ENCODE measurements at places on chromosomes 16 and 17. TPM values are rescaled to one million over a fixed set of nuclear protein-coding genes. Genes with fewer than 3 reads are reported as not detected.

- H3K27me3 ChIP-seq, result no peaks in the 10 kb centered on the region
- H3K36me3 ChIP-seq, result no peaks in the 10 kb centered on the region
- H3K27ac ChIP-seq, result no peak overlapping the region
- H3K4me1 ChIP-seq, result no peaks in the 10 kb centered on the region
- ATAC-seq, result no peak
- H3K4me3 ChIP-seq, result no peak overlapping the region
These were observed 16.6 kb upstream of the G6PC1 start for GRCh38 chr17:42883802-42884558.

GRCh38 chr17:72338847-72339790 lies 218.3 kb downstream of the SOX9 start:
- H3K27me3 ChIP-seq, result peaks cover 63% of the 10 kb centered on the region
- ATAC-seq, result no peak
- H3K36me3 ChIP-seq, result no peaks in the 10 kb centered on the region
- peak overlapping the region; percentile 36 for H3K27ac ChIP-seq

DNA sequence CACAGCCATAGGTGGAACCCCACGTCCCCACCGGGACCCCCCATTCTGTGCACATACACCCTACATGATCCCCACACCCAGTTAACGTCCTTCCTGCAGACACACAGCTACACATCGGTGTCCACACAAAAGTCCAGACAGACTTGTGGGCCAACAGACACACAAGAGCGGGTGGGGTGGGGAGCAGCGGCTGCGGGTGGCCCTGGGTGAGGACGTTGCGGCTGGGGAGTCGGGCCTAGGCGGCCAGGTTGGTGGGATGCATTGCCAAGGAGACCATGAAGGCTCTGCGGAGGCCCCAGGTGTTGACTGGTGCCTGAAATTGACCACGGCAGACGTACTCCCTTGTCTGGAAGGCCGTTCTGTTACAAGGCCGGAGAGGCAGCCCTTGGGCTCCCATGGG lies 8.7 kb upstream of the DPEP1 start:
- no peak overlapping the region for H3K27ac ChIP-seq
- no peaks in the 10 kb centered on the region for H3K36me3 ChIP-seq
- no peak for ATAC-seq
- H3K4me3 ChIP-seq, result no peak overlapping the region
- peaks cover 70% of the 10 kb centered on the region for H3K27me3 ChIP-seq

DNA sequence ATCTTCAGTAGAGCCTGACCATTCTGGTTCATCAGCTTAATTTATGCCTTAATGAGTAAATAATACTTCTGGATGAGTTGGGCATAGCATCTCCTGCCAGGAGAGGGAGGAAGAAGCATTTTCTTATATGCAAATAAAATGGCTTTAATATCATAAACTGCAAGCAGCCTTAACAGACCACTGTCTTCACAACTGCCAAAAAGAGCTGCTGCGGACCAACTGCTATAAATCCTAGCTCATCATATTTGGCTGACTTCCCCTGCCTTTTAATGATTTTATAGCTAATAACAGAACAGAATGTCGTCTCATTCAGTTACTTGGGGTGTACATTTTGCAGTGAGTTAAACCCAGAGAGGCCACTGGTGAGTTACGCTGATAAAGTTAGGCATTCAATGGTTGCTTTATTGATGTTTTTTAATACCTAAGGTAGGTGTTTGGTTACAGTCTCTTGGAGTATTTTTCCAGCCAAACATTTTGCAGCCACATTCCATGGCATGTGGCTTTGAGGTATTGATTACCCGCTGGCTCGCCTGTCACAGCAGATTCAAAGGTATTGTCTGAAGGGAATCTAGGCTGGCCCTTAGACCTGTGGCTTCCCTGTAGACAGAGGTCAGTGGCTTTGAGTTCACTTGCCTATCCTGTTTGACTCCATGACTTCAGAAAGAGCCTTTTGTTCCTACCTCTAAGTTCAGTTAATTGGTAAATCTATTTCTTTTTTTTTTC lies 16.4 kb downstream of the FAM20A start:
- H3K4me3 ChIP-seq, result no peak overlapping the region
- H3K27ac ChIP-seq, result no peak overlapping the region
- ATAC-seq, result no peak
- no peaks in the 10 kb centered on the region for H3K4me1 ChIP-seq

- no peak overlapping the region for H3K27ac ChIP-seq
- ATAC-seq, result no peak
- H3K36me3 ChIP-seq, result no peaks in the 10 kb centered on the region
- peaks cover 47% of the 10 kb centered on the region for H3K4me1 ChIP-seq
- no peak overlapping the region for H3K4me3 ChIP-seq
These were observed 11.2 kb downstream of the FOXF1 start for GRCh38 chr16:86521236-86522197.

DNA sequence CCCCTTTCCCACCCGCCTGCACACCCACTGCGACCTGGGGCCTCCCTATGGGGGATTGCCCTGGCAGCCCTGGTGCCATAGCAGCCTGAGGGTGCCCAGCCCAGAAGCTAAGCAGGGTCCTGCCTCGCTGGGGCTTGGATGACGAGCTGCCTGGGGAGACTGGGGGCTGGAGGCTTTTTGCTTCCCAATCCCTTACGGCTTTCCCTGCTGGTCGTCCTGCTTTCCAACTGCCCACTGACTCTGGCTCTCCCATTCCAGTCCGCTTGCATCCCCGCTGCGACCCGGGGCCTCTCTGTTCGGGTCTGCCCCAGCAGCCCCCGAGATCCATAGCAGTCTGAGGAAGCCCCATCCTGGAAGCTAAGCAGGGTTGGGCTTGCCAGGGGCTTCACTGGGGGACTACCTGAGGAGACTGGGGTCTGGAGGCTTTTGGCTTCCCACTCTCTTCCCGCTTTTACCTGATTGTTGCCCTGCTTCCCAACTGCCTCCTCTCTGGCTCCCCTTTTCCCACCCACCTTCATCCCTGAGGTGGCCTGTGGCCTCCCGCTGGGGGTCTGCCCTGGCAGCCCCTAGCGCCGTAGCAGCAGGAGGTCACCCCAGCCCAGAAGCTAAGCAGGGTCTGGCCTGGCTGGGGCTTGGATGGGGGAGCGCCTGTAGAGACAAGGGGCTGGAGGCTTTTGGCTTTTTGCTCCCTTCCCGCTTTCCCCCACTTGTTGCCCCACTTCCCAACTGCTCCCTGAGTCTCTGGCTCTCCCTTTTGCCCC lies 2292.8 kb downstream of the TP53TG3F start:
- ATAC-seq, result no peak
- no peaks in the 10 kb centered on the region for H3K4me1 ChIP-seq
- H3K4me3 ChIP-seq, result no peak overlapping the region
- peaks cover 15% of the 10 kb centered on the region for H3K27me3 ChIP-seq
- H3K27ac ChIP-seq, result no peak overlapping the region

GRCh38 chr17:81287152-81287551 lies 8.0 kb downstream of the SLC38A10 start:
- peaks cover 72% of the 10 kb centered on the region for H3K36me3 ChIP-seq
- peak overlapping the region; percentile 74 for H3K27ac ChIP-seq
- no peak overlapping the region for H3K4me3 ChIP-seq
- no peaks in the 10 kb centered on the region for H3K27me3 ChIP-seq

GRCh38 chr17:82118168-82118814 lies 20.3 kb upstream of the FASN start:
- H3K27me3 ChIP-seq, result no peaks in the 10 kb centered on the region
- no peak for ATAC-seq
- peaks cover 48% of the 10 kb centered on the region for H3K36me3 ChIP-seq

- H3K27me3 ChIP-seq, result no peaks in the 10 kb centered on the region
- no peaks in the 10 kb centered on the region for H3K4me1 ChIP-seq
- ATAC-seq, result no peak
- no peak overlapping the region for H3K4me3 ChIP-seq
These were observed 9.8 kb upstream of the SMIM5 start for GRCh38 chr17:75623386-75623785.

- peaks cover 19% of the 10 kb centered on the region for H3K27me3 ChIP-seq
- ATAC-seq, result no peak
- no peak overlapping the region for H3K4me3 ChIP-seq
- H3K27ac ChIP-seq, result no peak overlapping the region
These were observed 27.2 kb downstream of the RPH3AL start for GRCh38 chr17:325270-326009.

DNA sequence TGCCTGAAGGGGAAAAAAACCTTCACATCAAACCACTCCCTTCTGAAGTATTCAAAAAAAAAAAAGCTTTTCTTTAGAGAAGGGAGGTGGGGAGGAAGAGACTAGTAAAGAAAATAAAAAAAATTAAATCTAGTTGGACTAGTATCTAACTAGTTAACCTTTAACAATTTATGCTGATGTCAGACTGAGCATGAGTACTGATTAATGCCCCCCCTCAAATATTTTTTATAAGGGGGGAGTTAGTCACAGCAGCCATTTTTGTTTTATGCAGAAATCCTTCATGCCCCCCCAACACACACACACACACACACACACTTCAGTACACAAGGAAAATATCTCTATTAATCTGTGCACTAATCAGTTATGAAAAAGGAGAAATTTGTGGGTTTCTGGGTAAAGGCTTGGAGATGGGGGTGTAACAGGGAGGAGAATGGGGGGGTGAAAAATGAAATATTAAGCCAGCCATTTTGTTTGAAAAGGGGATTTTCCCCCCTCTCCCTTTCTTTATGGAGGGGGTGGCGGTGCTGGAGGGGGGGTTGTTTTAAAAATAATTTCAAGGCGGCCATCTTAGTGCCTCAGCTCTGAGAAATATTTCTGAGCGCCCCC lies 4.7 kb upstream of the CHD3 start:
- ATAC-seq, result no peak
- peaks cover 72% of the 10 kb centered on the region for H3K4me1 ChIP-seq
- H3K36me3 ChIP-seq, result no peaks in the 10 kb centered on the region
- H3K27me3 ChIP-seq, result no peaks in the 10 kb centered on the region
- H3K4me3 ChIP-seq, result peak overlapping the region; percentile 67

- H3K4me1 ChIP-seq, result no peaks in the 10 kb centered on the region
- no peaks in the 10 kb centered on the region for H3K36me3 ChIP-seq
- no peaks in the 10 kb centered on the region for H3K27me3 ChIP-seq
- H3K4me3 ChIP-seq, result no peak overlapping the region
- H3K27ac ChIP-seq, result peak overlapping the region; percentile 31
- ATAC-seq, result peak; percentile 18
These were observed 7.6 kb downstream of the UBALD2 start for GRCh38 chr17:76272541-76273444.

DNA sequence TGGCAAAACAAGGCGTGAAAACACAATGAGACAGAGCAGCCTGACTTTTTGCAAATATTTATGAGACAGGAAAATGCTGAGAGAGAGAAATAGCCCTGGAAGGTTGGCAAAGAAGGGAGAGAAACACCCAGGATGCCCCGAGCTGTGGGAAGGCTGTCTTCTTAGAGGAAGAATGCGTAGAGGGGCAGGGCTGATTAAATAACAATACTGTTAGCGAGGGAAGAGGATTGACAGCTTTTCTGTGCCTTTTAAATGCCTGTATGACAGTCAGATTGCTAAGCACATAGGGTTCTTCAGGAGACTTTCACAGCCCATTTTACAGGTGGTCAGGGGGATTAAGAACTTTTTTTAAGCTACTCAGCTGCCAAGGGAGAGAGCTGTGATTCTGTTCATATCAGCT lies 219.2 kb downstream of the SHISA9 start:
- no peak for ATAC-seq
- H3K4me3 ChIP-seq, result no peak overlapping the region
- no peaks in the 10 kb centered on the region for H3K36me3 ChIP-seq

Gene SYCE1L
- 2.6 TPM for total RNA-seq

Gene PIMREG
- total RNA-seq, result not detected

Gene KRTAP4-6
- not detected for total RNA-seq
